LoVo (cell line): ENCODE measurements at places on chromosomes 7 and 10.

DNA sequence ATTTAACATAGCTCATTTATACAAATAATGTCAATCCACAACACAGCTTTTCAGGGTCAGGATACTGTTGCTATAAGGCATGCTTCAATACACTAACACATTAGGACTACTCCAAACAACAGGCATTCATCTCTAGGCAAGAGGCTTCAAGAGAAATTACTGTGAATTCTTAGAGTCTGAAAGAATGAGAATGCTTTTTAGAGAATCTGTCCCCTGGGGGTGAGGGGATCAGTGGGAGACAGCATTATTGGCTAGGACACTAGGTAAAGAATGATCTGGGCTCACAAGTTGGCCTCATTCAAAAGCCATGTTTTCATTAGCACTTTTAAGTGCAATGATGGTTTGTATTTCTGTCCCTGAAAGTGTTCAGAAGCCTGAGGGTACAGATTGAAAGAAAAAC lies 132.6 kb downstream of the SEMA3D start:
- DNase-seq, result no peak

GRCh38 chr10:4285121-4285520 lies 500.1 kb upstream of the KLF6 start:
- no peak for DNase-seq

- no peak for DNase-seq
Observed at GRCh38 chr10:62895063-62895462, 78.9 kb upstream of the EGR2 start.

DNA sequence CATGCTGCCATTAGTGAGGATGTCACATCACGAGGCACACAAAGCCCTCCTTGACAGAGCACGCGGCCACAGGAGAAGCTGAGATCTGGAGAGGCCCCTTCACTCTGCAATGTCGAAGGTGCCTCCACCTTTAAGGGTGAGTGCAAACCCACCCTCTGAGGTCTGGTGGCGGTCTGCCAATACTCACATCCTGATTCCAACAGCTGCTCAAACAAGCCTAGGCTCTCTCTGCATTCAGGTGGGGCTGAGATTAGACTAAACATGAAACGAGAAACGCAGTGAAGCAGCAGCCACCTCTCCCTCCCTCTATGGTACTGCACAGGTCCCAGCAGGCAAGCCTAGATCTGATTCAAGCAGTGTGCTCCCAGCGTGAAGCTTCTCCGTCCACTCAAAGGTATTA lies 151.8 kb downstream of the TCERG1L start:
- DNase-seq, result no peak

- no peak for DNase-seq
Observed at GRCh38 chr7:26959290-26959689, 94.9 kb upstream of the SKAP2 start.

DNA sequence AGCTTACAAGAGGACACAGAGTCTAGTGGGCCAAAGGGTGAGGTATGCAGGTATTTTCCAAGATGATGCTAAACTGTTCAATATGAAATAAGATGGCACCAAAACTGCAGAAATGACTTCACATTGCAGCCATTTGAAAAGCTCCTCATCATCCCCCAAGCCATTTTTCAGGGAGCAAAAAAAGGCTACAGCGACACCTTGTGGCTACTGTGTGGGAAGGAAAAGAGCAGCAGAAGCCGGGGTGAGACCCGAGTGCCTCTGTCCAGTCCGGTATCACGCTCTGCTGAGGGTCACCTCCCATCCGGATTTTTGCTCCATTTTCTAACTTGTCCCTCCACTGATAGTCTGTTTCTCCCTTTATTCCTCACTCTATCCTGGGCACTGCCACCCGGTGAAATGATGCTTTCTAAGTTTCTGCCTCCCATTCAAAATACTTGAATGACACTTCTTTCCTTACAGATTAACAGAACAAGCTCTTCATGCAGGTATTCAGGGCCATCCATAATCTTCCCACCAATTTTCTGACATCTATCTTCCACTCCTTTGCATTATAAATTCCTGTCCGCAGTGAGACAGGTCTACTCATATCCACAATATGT lies 220.2 kb downstream of the DGKI start:
- DNase-seq, result peak; percentile 51

DNA sequence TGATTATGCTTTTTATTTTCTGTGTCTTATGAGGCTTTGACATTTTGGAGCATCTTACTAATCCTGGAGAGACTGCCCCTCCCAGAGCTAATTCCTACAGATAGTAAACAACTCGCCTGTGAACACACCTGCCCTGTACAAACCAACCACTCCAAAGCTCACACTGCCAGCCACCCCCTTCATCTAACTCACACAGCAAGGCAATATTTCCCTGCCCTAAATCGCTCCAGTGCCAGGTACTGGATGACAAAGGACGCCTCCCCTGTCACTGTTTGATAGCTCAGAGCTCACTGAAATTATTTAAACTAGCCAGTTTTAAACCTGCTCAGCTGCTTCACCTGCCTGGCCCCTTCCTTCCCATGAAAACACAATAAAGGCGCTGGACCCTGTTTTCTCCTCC lies 535.1 kb upstream of the CELF2 start:
- no peak for DNase-seq

DNA sequence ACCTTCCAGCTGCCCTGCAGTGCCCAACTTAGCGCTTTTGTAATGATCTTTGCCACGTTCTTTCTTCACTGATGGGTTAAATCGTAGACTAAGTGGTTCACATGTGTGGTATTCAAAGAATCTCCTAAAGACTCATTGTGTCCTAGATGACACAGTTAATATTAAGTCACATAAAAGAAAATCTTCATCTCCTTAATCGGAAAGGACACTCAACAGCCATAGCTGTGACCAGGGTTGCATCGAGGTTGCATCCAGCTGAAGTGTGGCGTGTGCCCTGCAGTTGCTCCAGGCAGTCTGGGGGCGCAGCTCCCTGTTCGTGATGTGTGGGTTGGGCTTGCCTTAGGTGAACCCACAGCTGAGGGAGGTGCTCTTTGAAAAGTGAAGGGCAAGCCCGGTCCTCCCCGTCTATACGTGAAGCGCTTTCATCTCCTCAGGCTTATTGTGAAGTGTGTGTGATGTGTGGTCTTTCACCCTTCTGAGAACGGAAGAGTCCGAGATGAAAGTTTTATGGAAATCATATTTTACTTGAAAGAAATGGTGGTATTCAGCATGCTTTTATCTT lies 122.7 kb downstream of the TRRAP start:
- no peak for DNase-seq

DNA sequence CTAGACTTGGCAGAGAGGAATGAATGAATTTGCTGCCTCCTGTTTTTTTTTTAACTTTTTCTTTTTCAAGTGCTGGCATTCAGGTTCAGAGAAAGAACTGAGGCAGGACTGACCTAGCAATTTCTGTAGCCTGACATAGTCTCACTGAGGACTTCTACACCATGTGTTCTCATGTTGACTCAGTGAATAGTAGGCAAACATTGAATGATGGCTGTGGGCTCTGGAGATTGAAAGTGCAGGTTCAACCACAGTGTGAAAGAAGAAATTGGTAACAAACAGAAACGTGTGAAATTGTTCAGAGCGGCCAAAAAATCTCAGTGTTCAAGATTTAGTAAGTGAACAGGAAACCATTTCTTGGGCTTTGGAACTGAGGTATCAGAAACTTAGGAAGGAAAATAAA lies 322.4 kb upstream of the GHITM start:
- no peak for DNase-seq
